ENCODE measurements at places on chromosomes 7 and 10.

GRCh38 chr10:17181110-17181509, 20.4 kb downstream of the TRDMT1 start:
- DNase-seq, result no peak

DNA sequence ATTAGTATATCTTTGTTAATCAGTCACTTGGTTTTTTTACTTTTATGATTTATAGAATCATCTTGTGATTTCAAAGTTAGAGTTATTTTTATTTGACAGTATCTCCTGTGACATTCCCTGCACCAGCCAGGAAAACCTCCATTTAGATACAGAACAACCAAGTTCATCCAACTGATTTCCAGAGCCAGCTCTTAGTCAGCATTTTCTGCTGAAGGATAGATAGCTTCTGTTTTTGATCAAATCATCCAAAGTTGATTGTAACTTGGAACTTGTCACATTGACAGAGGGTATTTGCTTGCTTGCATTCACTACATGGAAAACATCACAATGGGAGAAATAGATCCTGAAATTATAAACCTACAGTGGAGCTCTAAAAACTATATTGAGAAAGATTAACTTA, 122.6 kb downstream of the PON1 start:
- no peak for DNase-seq

DNA sequence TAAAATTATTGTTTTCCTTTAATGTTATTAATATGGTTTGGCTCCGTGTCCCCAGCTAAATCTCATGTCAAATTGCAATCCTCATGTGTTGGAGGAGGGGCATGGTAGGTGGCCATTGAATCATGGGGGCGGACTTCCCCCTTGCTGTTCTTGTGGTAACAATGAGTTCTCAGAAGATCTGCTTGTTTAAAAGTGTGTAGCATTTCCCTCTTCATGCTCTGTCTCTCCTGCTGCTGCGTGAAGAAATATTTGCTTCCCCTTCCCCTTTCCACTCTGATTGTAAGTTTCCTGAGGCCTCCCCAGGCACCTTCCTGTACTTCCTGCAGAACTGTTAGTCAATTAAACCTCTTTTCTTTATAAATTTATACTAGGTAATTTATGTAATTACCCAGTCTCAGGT, 27.5 kb downstream of the VIM start:
- DNase-seq, result no peak

DNA sequence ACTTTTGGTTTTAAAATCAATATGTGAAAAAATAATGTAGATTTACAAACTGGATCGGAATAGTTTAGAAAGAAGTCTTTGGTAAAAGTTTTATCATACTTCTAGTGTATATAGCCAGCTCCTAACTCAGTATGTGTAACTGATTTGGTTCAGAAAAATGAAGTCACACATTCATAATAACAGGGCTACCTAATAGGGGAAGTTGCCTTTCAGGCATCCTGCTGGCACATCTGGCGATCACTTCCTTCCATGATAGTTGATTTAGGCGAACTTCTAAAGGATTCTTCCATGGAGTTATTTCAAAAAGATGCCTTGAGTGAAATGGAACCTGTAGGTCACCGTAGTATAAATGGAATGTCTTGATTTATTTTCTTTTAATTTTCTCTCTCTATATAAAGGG, 69.1 kb downstream of the SHH start:
- no peak for DNase-seq

DNA sequence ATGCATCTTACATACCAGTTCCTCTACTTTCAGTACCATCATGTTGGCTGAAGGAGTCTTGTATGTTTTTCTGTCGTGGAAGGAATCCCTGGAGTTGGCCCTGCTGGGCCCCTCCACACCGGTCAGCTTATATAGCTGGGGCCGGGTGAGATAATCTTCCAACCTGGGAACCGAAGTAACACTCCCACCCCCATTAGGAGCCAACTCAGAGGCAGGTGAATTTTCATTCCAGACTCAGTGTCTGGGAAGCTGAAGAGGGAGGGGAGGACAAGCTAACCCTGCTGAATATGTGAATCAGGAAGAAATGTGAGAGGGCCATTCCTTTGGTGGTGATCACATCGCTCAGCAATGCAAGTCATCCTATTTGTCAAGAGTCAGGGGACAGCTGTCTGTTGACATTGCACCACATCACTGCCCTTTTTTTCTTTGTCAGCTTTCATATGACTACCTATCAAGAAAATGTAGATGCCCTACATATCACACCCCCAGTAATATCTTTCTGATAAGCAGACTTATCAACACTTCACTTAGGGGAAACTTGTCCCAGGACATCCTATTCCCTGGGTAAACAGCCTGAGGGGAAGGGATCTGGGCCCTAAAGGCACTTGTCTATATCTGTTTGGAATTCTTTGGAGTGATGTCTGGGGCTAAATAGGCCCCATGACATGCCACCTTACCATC, at the start of gene ANKRD1:
Gene ANKRD1 (minus strand): TSS at position 102 of the 681 bp plus-strand sequence. CDS start 60 bp downstream, at position 42.
- no peak for DNase-seq

GRCh38 chr10:46293832-46294640, 7.2 kb downstream of the ANTXRL start:
- DNase-seq, result no peak

Data from amygdala (tissue), 56 donors.